ENCODE measurements at places on chromosomes 7 and 10.

GRCh38 chr7:150740053-150740452, 2.8 kb downstream of the GIMAP5 start:
- no peak for DNase-seq

DNA sequence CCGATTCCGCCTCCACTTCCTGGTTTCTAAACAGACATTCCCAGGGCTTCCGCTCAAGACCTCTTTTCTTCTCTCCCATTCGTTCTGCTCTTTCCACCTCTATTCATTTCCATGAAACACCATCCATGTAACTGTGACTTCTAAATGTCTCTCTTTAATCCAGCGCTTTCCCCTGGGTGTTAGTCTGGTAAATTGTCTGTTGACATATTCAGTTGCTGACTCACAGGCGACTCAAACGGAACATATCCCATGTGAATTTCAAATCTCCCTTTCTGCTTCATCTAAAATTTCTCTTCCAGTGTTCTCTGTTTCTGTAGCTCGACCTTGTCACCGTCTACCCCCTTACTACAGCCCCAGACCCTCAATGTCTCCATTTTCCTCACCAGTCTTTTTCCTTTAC, 119.1 kb downstream of the PFKFB3 start:
- peak; percentile 45 for DNase-seq

DNA sequence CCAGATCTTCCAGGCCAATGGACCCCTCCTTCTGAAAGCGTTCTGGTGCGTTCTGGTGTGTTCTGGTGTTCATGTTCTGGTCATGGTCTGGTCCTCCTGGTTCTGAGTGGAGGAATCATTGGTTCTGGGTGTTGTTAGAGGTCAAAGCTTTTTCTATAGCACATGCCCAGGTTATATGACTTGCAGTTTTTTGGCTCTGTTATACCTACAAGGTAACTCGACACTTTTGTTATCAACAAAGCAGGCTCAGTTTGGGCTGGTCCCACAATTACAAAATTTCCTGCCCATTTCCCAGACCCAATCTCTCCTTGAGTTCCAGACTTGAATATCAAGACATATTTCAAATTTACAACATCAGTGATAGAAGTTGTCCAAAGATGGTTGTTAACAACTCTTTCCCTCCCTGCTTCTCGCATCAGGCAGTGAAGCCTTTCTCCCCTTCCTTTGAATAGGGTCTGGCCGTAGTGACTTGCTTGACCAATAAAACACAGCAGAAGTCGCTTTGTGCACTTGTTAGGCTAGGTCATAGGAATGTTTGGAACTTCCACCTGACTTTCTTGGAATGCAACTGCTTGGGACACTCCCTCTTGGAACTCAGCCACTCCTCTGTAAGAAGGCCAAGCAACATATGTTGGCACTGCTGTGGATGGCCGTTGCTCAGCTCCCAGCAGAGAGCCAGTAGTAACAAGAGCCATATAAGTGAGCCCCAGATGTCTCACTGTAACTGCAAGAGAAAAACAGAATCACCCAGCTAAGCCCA, 83.1 kb upstream of the STEAP1B start:
- peak; percentile 93 for DNase-seq

DNA sequence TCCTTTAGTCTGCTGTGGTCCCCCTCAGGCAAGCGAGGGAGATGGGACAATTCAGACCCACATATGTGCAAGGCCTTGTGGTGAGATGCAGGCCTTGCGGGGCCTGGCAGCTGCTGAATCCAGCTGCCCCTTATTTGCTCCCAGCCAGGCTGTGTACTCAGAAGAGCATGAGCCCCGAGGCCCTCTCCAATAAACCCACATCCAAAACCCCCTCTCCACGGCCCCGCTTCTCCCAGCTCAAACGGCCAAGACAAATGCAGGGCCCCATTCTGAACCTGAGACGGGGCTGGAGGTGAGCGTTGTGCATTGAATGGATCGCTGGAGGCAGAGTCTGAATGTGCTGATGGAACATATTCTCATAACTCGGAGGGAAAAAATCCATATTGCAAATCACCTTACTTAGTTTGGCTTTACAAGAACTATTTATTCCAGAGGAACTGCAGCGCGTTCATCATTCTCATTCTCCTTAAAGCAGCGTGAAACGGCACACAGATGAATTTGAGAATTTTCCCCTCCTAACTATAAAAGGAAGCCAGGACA, 169.2 kb upstream of the LYZL2 start:
- DNase-seq: no peak

DNA sequence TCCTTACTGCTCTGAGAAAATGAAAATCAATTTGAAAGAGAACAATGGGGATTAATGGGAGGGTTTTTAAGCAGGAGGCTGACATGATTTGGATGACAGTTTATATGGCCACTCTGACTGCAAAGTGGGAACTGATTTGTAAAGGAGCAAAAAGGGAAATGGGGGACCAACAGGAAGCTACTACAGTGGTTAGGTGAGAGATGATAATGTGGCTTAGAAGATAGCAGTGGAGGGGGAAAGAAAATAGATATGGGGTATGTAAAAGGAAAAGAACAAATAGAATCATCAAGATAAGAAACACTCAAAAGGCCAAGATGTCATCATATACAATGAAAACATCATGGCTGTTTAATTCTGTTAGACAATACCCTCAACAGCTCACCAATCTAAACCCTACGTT, 177.5 kb downstream of the ANK3 start:
- no peak for DNase-seq

GRCh38 chr7:1345796-1346755, 113.2 kb downstream of the MICALL2 start:
- no peak for DNase-seq

- peak; percentile 98 for DNase-seq
Observed at GRCh38 chr10:89481662-89482061, 53.7 kb downstream of the SLC16A12 start.

DNA sequence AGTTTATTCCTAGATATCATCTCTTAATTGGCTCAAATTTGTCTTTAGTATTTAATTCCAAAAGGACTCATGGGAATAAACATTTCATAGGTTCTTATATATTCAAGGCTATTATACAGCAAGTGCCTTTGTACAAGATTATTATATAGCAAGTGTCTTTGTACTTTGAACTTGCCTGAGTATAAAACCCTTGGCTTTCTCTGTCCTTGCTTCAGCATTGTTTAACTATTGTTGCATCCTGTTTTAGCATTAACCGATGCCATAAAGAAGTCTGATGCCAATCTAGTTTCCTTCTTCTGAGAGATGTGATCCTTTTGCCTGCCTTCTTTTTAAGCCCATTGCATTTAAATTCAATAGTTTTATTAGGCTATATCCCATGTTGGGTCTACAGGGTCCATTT, 270.0 kb downstream of the NEBL start:
- no peak for DNase-seq

DNA sequence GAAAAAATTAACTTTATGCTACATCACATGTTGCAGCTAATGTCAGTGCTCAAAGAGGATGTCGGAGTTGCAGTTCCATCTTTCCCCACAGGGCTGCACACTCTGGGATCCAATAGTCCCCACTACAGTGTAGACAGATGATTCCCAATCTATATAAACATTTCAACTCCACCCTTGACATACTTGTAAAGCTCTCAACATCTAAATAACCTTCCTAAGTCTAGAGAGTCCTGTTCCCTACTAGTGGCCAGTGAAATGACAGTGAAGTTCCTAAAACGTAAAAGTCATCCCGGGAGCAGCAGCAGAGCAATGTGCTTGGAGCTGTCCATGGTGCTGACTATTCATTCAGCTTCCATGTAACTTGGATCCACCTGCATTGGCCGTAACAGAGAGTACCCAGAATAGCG, 145.1 kb downstream of the GRM8 start:
- peak; percentile 63 for DNase-seq

DNA sequence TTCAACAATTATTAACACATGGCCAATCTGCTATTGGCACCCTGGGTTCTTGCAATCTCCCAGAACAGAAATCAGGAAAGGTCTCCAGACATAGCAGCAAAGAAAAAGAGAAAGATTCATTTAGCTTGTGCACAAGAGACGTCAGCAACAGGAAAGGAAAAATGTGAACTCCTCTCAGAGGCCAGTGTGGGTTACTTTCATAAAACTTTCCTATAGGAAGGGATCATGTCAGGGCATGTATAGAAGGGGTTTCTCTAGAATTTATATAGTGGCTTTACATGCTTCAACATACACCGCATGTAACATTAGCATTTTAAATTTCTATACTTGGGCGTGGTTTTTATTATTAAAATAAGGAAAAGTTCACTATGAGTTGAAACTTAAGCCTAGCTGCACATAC, 725.1 kb downstream of the SORCS1 start:
- peak; percentile 31 for DNase-seq

- DNase-seq: peak; percentile 13
Observed at GRCh38 chr10:124562425-124563060, 100.9 kb downstream of the LHPP start.
